ENCODE measurements at places on chromosomes 7 and 10.
A peak's percentile ranks its signal among the peaks of the same experiment; 100 is the strongest.

- DNase-seq: no peak
Measured at GRCh38 chr7:128726059-128726736, 13.0 kb upstream of the CALU start.

- no peak for DNase-seq
Measured at GRCh38 chr7:44093102-44093641, 10.8 kb upstream of the POLM start.

GRCh38 chr10:27834476-27834875, 88.9 kb upstream of the MKX start:
- no peak for DNase-seq

GRCh38 chr7:115359119-115359518, 437.2 kb downstream of the MDFIC start:
- DNase-seq: no peak

DNA sequence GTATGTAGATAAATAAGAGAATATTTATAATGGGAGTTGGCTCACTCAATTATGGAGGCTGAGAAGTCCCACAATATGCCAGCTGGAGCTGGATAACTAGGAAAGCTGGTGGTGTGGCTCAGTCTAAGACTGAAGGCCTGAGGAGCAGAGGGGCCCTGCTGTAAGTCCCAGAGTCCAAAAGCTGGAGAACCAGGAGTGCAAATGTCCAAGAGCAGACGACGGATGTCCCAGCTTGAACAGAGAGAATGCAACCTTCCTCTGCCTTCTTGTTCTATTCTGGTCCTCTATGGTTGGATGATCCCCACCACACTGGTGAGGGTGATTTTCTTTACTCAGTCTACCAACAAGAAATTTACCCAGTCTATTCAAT, 13.2 kb downstream of the IL2RA start:
- DNase-seq: no peak

DNA sequence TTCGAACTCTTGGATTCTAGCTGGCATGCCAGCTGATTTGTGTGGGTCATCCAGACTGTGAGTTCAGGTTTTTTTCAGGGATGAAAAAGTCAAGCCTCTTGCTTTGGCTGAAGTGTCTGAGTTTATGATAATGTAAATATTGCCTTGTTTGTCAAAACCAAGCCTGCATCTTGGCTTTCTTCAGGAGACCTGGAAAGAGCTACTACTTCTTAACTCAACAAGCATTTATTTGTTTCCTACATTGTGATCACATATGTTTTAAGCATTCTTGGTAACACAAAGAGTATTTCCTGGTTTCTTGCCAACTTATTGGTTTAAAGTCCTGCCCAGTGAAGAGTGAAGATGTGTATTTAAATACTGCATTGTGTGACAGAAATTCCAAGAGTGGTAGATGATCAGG, 407.1 kb downstream of the LRMDA start:
- no peak for DNase-seq

GRCh38 chr10:120336911-120337540, 120.0 kb upstream of the PLPP4 start:
- peak; percentile 60 for DNase-seq

GRCh38 chr10:114506871-114507385, 102.6 kb upstream of the AFAP1L2 start:
- no peak for DNase-seq

- DNase-seq: no peak
Measured at GRCh38 chr10:113585949-113586348, 33.1 kb downstream of the HABP2 start.

Measured in stimulated activated CD4-positive, alpha-beta T cell treated with anti-CD3 and anti-CD28 coated beads, Interleukin-4, amount 100 ng/mL, for 24 hours (primary cell).